ENCODE measurements at places on chromosomes 3 and 15.

- peak; percentile 91 for DNase-seq
These were observed 224.8 kb upstream of the IL12A start for GRCh38 chr3:159763602-159764489.

DNA sequence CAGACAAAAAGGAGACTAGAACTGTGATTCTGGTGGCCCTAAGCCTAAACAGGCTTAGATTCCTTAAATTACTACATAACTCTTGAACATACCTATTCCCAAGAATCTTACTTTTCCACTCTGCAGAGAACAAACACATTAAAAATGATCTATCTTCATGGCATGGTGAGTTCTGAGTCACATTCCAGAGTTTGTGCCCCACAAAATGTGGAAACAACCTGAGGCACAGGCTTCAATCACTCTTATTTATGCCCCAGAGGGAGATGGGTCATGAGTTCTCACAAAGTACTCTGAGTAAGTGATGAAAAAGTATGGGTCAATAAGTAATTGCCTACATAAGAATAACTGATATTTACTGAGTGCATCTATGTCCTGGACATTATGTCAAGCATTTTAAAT lies 137.5 kb upstream of the SLC2A2 start:
- DNase-seq: no peak

DNA sequence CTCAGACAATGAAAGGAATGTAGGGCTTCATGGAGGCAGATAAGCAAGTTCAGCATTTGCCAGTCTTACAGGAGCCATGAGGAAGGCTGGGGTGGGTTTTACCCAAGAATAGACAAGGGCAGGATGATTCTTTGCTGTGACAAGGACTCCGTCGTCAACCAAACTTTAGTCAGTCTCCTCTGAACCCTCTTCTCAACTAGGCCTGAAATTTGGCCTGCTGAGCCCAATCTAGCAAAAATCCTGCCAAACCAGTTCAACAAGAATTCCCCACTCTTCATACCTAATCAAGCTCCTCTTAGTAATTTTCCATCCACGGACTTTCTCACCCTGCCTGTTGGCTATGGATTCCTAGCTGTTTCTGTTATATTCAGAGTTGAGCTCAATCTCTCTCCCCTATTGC lies 280.5 kb downstream of the TBL1XR1 start:
- no peak for DNase-seq

GRCh38 chr3:134449277-134449676 lies 36.5 kb downstream of the ANAPC13 start:
- DNase-seq: peak; percentile 47

DNA sequence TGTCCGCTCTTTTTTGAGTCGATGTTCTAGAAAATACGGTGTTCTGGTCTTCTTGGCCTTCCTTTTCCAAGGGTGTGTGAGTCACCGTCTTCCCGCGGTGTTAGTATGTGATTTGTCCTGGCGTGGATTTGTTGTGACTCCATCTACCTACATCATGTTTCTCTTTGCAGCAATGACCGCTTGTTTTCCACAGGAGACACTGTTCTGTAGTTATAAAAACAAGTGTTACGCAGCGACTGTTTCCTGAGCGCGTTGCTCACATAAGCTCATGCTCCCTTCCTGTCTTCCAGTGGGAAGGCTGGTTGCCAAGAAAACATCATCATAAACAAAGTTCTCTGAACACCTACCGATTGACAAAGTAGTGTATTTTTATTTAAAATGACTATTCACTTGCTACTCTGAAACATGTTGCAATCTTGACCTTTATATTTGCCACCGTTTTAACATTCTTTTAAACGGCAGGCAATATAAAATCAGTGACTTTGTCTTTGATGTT lies 19.0 kb downstream of the USP13 start:
- DNase-seq: no peak

GRCh38 chr15:61834076-61834697 lies 226.1 kb downstream of the VPS13C start:
- peak; percentile 49 for DNase-seq

- DNase-seq: no peak
These were observed 245.2 kb downstream of the EFHB start for GRCh38 chr3:19688767-19689166.

Data from SW480 (cell line).